NCI-H524 treated with DMSO at 0.1 percent for 48 hours (cell line): ENCODE measurements at places on chromosomes 16 and 17.

GRCh38 chr16:81755915-81756614 lies 23.0 kb upstream of the PLCG2 start:
- DNase-seq, result no peak

- DNase-seq, result no peak
Observed at GRCh38 chr17:39209317-39210092, 9.4 kb downstream of the RPL19 start.

DNA sequence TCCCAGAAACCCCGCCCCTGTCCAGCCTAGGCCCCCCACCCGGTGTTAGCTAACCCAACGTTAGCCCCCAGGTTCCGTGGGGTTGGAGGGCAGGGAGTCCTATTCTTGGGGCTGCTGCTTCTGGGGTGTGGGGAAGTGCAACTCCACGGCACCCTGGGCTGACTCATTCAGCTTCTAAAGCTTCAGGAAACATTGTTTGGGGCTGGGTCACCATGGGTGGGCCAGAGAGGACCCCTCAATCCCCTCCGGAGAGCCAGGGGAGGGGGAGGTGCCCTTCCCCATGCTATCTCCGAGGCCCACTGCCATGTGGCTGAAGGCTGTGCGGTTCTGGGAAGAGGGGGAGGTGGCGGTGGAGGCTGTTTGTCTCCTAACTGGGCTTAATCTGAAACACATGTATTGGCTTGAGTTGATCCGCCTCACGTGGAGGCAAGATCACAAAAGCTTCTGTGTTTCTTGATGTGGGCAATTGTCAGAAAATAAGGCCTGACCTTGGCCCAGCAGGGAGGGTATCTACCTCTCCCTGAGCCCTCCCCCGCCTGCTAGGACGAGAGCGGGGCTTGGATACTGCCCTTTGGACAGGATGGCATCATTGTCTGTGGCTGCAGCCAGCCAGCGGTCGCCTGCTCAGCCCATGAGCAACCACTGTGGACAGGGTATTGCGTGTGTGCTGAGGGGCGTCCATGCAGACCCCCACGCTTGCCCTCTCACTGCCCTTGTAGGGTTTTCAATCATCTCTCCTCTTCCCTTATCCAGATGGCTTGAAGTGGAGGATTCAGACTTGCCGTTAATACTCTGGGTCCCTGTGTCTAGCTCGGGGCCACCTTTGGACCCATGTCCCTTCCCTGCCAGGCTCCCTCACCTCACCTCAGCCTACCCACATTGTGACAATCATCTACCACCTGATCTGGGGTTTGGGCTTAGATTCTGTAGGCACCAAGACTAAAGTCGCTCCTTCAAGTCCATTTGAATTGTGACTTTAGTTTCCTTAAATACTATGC lies 1.3 kb downstream of the SERPINF1 start:
- DNase-seq, result no peak

GRCh38 chr17:7284911-7285310 lies 3.4 kb downstream of the SLC2A4 start:
- no peak for DNase-seq

- DNase-seq, result peak; percentile 7
Observed at GRCh38 chr16:9159839-9160550, 68.6 kb downstream of the HAPSTR1 start.

- DNase-seq, result no peak
Observed at GRCh38 chr17:64983708-64984107, 64.4 kb upstream of the LRRC37A3 start.

DNA sequence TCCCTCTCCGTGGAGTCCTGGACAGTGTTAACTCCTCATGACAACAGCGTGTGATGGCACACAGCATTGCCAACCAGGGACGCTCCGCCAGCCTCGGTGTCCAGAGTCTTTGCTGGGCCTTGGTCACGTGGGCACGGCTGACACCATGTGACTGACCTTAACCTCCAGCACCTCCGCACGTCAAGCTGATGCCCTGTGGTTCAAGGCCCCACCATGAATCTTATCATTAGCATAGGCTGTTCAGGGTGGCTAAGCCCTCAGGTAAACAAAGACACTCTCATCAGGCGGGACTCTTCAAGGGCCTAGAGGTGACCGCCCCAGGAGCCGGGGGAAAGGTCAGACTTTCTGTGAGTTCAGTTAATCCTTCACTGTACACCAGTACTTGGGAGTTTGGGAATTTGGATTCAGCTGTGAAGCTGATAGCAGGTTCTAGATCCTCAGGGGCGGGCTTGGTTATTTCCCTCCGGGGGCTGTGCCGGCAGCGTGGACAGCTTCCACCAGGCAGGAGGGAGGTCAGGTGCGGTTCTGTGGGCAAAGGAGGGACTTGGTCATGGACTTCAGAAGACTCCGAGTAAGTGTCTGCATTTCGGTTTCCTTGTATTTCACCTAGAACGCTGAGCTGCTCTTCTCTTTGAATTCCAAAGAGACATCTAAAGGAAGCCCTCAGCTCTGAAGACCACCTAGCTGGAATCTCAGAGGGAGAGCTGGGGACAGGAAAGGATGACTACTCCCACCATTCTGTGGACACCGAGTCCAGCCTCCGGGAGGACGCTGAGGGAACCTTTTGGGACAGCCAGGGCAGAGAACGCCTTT lies 195.5 kb upstream of the CIBAR2 start:
- no peak for DNase-seq

- no peak for DNase-seq
Observed at GRCh38 chr17:31488982-31489294, 97.5 kb downstream of the RAB11FIP4 start.

- DNase-seq, result no peak
Observed at GRCh38 chr16:85557083-85557970, 55.8 kb upstream of the GSE1 start.

- no peak for DNase-seq
Observed at GRCh38 chr16:15778204-15778743, 78.6 kb downstream of the MYH11 start.

DNA sequence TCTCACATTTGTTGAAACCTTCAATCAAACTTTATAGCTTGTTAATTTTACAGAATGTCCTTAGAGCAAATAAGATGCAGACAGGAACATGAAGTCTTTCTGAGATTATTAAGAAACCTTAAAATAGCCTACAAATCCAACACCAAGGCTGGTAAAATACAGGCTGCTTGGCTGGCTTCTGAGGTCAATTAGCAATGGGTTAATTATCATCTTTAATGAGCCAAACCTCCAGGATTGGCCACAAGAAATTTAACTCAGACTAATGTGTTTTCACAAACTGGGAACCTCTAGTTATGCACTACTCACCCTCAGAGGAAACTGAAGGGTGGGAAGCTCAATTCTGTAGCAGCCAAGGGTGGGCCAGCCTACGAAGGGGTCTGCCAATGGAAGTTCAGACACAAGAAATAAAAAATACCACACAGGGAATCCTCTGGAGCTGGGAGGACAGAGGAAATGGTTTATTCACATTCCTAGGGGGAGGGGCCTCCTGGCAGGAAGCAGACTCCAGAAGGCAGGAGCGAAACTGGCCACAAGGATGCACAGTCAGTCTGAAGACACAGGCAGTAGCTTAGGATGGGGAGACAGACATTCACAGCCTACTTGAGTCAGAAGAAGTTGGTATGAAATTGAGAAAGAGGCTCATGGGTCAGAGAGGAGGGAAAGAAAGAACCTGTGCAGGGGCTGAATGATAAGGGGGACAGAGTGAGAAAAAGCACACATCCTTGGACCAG lies 36.1 kb downstream of the HIC1 start:
- DNase-seq, result no peak
